GM12891 (cell line): ENCODE measurements at places on chromosomes 3 and 15.

DNA sequence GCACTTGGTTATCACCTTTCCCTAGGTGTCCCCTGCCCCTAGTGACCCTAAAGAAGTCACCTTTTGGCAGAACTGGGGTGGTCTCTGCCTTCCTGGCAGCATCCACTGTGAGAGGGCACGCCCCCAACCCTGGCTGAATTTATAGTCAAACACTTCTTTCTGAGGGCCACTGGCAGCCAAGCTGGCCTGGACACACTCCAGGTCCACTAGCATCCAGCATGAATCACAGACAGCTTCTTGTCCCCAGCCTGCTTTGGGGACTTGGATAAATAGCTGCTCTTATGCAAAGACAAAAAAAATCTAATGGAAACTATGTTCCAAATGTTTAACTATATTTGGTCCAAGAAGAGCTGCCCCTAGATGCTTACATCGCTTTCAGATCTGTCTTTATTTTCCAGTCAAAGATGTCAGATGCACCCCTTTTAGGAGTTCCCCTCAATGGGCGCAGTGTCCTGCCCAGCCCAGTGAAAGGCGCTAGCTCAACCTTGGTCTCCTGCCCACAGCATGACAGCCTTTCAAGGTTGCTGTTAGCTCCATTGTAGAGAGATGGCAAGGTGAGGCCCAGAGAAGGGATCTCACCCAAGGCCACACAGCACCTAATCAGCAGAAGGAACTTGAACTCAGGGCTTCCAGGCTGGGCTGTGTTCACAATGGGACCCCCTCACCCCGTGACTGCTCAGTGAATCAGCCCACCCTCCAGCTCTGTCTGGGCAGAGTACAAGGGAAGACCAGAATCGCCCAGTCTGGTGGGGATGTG is 7.0 kb downstream of the RASL12 start:
- DNase-seq, result no peak

DNA sequence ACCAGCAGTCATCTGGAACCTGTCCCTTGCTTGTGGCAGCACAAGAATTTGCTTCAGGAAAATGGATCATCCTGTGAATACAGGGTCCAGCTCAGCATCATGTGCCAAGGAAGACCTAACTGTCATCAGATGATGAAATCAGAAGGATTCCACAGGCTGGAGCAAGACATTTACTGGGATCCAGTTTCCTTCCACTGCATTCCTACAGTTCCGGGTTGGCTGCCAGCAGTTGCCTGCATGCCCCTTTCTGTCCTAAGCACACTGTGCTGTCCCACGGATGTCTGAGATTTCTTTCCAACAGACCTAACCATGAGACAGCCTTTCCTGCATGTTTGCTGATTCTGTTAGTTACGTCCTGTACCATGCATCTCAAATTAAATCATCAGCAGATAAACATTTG is 140.7 kb downstream of the IMPG2 start:
- DNase-seq, result no peak

DNA sequence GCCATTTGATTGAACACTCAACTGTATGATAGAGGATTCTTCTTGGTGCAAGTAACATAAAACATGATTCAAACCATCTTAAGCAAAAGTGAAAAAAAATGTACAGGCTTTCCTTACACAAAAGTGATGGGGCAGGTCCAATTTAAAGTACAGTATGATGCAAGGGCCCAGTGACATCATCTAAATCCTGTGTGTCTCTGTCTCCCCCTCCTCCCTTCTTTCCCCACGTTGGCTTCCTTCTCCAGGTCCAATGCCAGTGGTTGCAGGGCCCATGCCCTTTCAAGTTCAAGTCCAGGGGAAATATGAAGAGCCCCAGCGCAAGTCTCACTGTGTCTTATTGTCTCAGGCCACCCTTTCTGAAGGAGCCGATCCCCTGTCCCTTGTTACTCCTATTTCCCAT is 332.3 kb downstream of the SHQ1 start:
- no peak for DNase-seq

DNA sequence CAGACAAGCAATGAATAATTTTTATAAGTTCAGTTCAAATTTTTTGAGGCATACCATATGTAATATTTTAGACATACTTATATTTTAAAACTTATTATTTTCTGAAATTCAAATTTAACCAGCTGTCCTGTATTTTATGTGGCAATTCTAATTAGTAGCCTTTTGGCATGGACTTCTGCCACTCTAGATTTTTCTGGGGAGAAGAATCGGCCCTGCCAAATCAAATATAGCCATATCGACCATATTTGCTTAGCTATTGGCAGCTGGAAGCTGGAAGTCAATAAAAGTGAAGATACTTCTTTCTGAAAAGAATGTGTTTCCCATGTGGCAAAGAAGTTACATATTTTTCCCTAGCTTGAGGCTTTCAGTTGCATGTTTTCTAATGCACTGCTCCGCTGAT is 9.4 kb upstream of the RBMS3 start:
- DNase-seq, result no peak

GRCh38 chr3:177789500-177789899 is 592.2 kb upstream of the TBL1XR1 start:
- DNase-seq, result no peak

DNA sequence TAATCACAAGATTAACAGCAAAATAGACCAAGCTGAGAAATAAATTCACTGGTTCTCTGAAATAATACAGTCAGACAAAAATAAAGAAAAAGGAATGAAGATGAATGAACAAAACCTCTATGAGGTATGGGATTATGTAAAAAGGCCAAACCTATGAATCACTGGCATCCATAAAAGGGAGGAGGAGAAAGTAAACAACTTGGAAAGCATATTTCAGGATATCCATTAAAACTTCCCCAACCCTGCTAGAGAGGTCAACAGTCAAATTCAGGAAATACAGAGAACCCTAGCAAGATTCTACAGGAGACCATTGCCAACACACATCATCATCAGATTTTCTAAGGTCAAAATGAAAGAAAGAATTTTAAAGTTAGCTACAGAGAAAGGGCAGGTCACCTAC is 649.7 kb upstream of the CBLB start:
- DNase-seq, result no peak

- DNase-seq, result no peak
These were observed 50.7 kb downstream of the APBA2 start for GRCh38 chr15:28936481-28936881.
